ENCODE measurements at places on chromosomes 12 and 14.

- no peak for DNase-seq
Measured at GRCh38 chr12:64600164-64600561, 10.1 kb upstream of the RASSF3 start.

DNA sequence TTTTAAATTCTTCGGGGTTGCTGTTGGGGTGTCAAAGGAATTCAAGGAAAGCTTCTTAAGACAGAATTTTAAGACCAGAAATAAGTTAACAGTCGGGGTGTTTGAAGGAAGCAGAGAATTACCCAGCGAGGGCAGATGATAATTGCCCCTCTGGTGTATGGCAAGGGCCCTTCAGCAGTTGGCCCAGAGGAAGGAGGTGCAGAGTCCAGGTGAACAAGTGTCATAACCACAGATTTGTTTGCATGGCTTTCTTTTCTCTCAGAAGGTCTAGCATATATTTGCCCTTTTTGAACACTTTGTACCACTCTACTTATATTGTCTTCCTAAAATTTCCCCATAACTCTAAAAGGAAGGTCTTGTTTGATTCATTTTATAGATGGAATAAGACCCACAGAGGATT lies 1.8 kb downstream of the PDE6H start:
- DNase-seq, result no peak

- peak; percentile 92 for DNase-seq
Measured at GRCh38 chr14:34462132-34462893, at the start of gene SPTSSA. Gene SPTSSA, minus strand, starts transcription at chr14:34462240. Its CDS starts 33 bp downstream, at chr14:34462207.

- no peak for DNase-seq
Measured at GRCh38 chr12:11794751-11795150, 145.3 kb downstream of the ETV6 start.

GRCh38 chr14:81511111-81511904 lies 22.3 kb downstream of the SEL1L start:
- DNase-seq, result no peak

GRCh38 chr12:24853588-24853987 lies 95.3 kb downstream of the BCAT1 start:
- peak; percentile 46 for DNase-seq

DNA sequence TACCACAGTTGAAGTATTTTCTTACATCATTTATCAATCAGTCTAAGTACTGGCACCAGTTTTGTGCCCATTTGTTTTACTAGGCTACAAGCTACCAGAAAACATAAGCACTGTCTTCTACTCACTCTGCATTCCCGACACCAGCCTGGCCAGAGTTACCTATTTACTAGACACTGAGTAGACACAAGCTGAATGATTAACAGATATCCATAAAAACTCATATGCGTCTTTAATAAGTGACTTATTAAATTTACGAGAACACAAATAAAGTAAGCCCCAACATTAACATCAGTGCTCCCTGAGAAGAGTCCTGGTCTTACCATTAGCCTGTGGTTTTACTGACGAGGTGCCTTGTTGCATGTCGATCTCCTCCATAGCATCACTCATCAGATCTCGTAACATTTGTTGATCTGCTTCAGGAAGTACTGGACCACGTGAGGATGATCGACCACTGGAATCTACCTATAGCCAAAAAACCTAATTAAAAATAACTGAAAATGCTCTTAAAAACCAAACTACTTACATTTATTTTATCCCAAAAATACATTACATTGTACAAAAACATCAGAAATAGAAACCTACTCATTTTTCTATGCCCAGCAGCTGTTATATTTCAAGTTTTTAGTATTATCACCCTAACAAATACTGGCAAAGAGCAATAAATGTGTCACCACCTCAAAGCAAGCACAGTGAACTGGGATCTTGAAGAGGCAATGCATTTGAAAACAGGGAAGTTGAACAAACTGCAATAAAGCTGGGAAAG lies 53.3 kb downstream of the BDKRB1 start:
- no peak for DNase-seq

DNA sequence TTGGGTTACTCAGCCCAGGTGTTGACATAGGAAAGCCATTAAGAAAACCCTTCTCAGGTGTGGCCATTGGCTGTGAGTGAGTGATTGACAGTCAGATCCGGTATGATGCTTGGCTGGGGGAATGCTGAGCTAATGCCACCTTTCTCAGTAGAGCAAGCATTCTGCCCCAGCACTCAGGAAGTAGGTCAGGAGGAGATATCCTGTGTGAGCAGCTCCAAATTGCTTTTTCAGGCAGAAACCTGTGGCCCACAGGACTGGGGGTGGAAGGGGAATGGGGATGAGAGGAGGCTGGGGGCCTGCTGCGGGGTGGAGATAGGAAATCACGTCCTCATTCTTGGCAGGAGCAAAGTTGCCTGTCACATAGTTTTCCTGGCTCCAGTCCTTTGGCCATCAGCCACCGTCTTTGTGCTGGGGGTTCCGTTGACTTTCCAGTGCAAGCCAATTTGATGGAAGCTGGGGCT lies 55.7 kb downstream of the NINJ2 start:
- peak; percentile 81 for DNase-seq

GRCh38 chr14:60964904-60965303 lies 16.0 kb downstream of the TRMT5 start:
- no peak for DNase-seq

DNA sequence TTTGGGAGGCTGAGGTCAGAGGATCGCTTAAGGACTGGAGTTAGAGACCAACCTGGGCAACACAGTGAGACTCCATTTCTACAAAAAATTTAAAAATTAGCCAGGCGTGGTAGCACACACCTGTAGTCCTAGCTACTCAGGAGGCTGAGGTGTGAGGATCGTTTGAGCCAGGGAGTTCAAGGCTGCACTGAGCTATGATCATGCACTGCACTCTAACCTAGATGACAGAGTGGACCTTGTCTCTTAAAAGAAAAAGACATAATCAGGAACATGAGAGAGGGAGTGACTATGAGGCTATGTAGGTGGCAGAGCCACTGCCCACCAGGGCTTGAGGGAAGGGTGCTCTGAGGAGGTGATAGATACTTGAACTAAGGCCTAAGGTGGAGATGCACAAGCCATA lies 49.2 kb upstream of the PLXNC1 start:
- DNase-seq, result no peak

GRCh38 chr12:122006186-122006926 lies 15.3 kb upstream of the BCL7A start:
- DNase-seq, result no peak

DNA sequence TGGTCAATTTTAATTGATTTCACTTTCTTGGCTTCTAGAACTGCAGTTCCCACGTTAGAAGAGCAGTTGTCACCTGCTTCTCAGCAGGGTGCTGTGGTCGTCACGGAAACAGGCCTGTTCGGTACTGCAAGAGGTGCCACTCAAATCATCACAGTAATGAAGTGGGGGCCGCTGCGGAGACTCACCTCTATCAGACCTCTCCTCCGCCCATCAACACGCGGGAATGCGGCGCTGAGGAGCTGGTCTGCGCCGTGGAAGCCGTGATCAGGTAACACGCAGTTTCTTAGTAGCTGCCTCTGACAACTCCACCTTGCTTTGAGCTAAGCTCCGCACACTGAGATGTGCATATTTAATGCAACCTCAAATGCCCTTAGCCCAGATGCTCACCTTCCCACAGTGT lies 107.2 kb downstream of the UNC79 start:
- no peak for DNase-seq

DNA sequence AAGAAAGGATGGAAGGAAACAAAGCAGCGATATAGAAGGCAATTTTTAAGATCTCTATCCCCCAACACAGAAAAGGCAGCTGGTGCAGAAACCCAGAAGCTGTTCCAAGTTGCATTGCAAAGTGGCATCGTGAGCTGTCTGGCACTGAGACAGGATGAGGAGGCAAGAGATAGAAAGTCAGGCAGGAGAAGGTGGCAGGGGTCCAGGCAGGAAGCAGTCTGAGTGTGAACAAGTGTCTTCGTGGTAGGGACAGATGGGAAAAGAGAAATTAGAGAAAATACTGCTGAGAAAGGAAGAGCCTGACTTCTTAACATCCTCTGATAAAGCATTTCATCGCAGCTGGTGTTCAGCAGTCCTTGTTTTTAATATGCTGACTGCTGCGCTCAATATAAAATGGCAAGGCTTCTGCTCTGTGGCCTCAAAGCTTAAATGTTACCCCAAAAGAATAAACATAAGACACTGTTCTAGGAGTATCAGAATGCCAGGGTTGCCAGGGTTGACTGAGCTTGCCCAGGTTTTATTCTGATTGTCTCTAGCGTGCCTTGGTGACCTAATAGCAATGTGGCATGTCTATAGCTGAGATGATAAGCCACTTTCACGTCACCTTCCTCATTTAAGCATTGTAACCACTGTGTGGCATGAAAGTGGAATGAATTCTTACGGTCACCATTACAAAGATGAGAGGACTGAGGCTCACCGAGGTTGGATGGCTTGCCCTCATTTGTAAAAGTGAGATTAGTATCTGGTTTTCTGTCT lies 397.6 kb downstream of the NUAK1 start:
- no peak for DNase-seq

DNA sequence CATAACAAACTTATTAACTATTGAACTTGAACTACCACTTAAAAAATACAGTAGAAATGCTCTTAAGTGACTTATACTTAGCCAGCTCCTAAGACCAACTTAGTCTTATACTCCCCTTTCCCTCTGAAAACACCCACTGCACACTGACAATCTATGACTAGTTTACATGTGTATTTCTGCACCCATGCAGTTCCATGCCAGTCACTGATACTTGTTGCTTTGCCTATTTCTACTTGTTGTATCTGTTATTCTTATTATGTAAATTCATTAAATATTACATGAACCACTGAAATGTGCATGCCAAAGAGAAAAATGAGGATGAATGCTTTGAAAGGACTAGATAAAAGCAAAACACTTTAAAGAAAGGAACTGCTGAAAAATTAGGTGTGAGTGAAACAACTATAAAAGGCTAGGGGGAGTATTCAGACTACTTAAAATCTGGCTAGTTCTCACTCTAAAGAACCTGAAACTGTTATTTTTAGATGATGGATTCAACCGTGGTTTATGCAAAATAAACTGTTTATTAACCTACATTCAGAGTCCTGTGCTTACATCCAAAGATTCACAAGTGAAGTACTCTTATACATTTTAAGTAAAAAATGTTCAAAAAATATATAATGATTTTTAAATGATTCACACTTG lies 74.7 kb downstream of the RPS6KA5 start:
- DNase-seq, result no peak

DNA sequence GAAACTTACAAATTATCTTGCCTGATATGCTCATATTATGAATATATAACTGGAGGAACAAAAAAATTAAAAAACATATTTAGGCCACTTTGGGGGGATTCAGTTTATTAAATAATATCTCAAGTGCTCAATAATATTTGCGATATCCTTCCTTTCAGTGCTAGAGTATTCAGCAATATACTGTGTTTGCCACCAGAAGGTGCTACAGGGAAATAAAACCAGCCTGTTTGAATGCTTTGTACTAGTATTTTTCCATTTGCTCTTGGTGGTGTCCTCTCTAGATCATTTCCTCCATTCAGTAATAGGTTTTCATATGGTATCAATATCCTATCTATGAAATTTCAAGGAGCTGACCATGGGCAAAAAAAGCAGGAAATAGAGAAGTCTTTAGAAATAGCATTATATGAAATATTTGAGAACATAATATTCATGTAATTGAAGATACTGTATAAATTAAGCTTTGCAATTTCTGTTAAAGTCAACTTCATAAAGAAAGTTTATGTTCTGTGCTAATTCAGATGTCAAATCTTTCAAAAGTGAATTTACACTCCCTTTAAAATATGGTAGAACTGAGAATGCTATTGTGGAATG lies 106.2 kb upstream of the NAV3 start:
- DNase-seq, result peak; percentile 11

DNA sequence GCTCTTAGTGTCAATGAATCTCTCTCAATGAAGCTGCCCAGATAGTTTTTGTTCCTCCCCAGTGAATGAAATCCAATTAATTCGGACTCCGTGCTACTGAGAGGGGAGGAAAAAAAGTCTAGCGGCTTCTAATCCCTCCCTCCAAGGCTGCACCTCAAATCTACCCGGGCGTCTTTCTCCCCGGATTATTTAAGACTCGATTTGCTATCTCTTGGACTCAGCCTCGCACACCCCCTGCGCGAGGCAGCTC lies 134 bp downstream of the DUSP6 start:
- no peak for DNase-seq

DNA sequence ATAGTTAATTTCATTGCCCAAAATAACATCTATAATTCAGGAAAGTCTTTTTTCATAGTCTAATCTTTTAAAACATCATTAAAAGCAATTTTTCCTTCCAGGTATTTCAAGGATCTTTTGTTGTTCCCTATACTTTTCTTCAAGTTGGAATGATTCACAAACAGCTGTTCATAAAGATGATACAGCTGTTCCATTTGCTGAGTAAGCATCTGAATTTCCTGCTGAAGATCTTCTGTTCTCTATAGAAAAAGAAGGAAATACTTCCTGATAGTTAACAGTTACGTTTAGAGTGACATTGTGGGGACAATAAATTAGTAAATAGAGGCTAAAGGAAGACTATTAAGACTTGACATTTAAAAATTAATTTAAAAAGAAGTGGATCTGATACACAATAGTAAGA lies 30.3 kb upstream of the ESR2 start:
- DNase-seq, result no peak

DNA sequence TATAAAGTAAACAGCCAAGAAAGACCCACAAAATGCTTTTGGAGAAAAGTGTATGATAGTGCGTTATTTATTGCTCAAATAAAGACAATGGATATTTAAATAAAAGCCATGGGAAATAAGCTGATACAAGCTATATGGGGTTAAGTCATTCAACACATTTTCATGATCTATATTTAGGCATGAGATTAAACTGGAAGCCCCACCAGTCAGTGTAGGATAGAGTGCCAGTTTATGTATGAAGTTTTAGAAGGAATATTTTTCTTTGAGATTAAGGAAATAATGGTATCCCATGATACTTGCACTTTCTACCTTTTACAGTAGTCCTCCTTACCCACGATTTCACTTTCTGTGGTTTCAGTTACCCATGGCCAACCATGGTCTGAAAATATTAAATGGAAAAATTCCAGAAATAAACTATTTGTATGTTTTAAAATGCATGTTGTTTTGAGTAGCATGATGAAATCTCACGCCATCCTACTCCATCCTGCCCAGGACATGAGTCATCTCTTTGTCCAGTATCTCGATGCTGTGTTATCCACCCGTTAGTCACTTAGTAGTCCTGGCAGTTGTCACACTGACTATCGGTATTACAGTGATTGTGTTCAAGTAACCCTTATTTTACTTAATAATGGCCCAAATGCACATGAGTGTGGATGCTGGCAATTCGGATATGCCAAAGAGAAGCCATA lies 22.3 kb downstream of the SYT1 start:
- DNase-seq, result peak; percentile 24

DNA sequence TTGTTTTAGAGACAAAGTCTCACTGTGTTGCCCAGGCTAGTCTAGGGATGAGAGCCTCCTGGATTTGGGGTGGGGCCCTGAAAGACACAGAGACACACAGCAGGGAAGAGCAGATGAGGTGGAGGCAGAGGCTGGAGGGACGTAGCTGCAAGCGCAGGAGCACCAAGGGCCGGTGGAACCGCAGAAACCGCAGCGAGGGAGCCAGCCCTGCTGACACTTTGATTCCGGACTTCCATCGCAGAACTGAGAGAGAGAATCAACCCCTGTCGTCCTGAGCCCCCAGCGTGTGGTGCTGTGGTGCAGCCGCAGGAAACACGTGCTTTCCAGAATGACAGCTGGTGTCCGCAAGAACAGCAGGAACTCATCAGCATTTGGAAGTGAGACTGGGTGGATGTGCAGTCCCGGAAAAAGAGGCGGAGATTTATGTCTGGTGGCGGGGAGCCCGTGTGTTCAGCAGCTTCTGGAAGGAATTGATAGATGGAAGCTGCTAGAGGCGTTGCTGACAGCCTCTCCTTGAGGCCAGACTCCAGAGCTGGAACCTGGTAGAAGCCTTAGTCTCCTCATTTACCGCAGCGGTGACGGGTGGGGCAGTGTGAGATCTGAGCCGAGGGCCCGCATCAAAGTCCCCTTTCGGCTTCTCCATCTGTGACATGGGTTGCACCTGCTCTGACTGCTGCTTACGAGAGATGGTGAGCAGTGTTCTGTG lies 21.9 kb upstream of the KLC1 start:
- DNase-seq, result peak; percentile 21

Measured in RWPE1 (cell line).